ENCODE measurements at places on chromosomes 16 and 17.

GRCh38 chr16:87808108-87808507 is 42.3 kb upstream of the KLHDC4 start:
- no peak for DNase-seq

DNA sequence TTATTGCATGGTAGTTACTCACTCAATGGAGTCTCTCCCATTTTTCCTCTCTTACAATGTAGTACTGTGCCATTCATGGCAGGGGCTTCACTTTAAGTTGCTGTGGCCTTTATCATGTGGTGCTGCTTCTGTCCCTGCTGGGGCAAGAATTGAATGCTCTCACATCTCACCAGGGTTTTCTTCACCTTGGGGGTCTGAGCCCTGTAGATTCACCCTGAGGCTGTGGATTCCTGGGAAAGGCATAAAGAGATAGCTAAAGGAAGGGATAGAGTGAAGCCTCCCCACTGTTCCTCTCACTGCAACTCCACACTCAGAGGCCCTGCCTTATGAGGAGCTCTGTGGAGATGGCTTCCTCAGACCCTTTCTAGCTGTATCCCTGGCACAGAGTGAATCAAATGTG is 178.5 kb upstream of the GOT2 start:
- DNase-seq: no peak

DNA sequence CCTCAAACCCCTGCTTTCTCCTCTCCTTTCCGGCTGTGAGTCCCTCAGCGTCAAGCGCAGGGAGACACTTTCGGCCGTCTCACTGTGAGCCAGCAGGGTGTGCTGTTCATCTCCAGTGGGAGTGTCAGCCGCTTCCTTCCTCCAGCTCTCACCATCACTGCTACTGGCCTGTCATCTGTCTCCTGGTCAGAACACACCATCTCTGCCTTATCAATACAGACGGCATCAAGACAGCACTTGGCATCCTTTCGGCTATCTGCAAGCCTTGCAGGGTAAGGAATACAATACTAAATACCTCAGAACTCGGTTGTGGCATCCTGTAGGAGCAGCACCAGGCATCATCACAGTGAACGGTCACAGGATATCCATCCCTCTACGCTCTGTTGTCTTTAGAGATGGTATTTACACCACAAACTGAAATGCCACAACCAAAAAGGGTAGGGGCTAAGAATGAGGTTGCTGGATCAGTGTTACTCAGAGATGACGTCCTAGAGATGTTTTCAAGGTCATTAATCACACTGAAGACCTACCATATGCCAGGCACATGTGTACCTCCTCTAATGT is 20.7 kb upstream of the CMTM4 start:
- peak; percentile 3 for DNase-seq

- DNase-seq: no peak
Observed at GRCh38 chr16:89538286-89538685, 22.2 kb upstream of the RPL13 start.

DNA sequence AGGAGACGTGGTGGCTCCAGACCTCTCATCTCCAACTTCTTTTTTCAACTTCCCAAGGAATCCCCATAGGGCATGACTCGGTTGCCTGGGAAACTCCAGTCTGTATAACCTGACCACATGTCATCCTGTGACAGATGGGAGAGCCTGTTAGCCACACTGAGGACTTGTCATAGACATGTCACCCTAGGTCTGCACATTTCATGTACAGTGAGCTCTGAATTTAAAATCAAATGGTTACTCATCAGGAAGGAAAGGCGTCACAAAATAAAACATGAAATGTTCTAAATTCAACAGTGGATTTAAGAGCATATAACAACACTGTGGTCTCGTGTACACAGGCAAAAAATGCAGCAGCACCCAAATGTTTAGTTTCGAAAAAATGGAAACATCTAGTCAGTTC is 22.2 kb upstream of the ADAMTS18 start:
- DNase-seq: no peak

GRCh38 chr17:60415146-60415545 is 7.1 kb upstream of the CHCT1 start:
- no peak for DNase-seq

GRCh38 chr17:57210972-57211411 is 45.3 kb upstream of the MSI2 start:
- no peak for DNase-seq

GRCh38 chr17:57602896-57603295 is 142.2 kb downstream of the CCDC182 start:
- no peak for DNase-seq

GRCh38 chr16:75938818-75939217 is 212.5 kb upstream of the CPHXL start:
- DNase-seq: no peak

GRCh38 chr17:63832014-63832413 is 4.6 kb upstream of the FTSJ3 start:
- DNase-seq: no peak

GRCh38 chr17:43125967-43126910 is 1.1 kb upstream of the BRCA1 start:
- DNase-seq: no peak

GRCh38 chr17:30274887-30275286 is 16.9 kb downstream of the BLMH start:
- no peak for DNase-seq

- DNase-seq: no peak
Observed at GRCh38 chr17:77724876-77725615, 233.5 kb upstream of the TNRC6C start.

DNA sequence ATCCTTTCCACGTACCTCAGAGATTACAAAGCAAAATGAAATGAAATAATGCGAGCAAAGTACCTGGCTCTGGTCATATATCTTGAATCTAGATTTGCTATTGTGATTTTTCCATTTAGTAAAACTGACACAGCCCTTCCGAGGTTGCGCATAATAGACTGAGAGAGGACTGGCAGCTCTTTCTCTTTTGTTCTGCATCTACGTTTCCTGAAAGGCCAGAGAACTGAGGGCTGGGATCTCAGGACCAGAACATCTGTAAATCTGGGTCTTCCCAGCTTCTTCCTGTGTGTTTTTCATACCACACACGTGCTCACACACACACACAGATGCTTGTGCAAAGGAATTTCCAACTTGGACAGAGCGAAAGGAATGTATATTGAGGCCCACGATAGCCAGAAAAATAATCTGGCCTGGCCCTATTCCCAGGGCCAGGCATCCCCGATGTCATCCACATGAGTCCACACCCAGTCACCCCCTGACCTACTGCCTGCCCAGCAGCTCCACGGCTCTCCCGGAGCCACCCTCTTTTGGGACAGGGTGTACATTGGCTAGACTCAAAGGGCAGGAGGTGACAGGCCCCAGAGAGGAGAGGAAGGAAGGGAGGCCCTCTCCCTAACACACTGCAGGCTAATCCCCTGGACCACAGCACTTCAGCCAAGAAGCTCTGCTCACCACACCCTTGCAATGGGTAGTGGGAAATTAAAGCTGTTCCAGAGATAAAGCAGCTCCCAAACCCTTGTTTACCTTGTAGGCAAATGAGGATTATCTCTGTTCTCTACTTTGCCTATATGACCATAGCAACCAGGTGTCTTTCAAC is 41.8 kb downstream of the NOL11 start:
- no peak for DNase-seq

- no peak for DNase-seq
Observed at GRCh38 chr16:51937771-51938170, 609.2 kb downstream of the TOX3 start.

DNA sequence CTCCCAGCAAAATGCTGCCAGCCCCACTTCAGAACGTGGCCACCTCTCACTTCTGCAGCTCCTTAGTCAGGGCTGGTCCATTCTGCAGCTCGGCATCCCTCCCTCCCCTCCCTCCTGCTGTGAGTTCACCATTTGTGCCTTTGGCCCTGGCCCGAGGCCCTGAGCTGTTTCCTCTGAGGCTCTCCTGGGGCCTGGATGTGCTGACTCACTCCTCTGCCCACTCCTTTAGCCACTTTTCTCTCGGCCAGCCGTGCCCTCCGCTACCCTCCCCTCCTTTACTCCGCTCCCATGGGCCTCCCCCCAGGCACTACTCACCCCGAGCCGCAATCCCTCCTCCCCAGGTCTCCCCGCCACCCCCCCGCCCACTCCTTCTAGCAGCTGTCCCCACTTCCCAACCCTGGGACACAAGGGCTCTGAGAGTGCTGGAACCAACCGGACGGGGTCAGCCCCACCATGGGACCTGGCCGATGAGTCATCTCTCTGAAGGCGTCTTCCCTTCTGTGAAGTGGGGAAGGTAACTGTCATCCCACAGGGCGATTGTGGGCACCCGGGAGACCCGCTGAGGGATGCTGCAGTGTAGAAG is 11.5 kb downstream of the KCNG4 start:
- DNase-seq: peak; percentile 92

DNA sequence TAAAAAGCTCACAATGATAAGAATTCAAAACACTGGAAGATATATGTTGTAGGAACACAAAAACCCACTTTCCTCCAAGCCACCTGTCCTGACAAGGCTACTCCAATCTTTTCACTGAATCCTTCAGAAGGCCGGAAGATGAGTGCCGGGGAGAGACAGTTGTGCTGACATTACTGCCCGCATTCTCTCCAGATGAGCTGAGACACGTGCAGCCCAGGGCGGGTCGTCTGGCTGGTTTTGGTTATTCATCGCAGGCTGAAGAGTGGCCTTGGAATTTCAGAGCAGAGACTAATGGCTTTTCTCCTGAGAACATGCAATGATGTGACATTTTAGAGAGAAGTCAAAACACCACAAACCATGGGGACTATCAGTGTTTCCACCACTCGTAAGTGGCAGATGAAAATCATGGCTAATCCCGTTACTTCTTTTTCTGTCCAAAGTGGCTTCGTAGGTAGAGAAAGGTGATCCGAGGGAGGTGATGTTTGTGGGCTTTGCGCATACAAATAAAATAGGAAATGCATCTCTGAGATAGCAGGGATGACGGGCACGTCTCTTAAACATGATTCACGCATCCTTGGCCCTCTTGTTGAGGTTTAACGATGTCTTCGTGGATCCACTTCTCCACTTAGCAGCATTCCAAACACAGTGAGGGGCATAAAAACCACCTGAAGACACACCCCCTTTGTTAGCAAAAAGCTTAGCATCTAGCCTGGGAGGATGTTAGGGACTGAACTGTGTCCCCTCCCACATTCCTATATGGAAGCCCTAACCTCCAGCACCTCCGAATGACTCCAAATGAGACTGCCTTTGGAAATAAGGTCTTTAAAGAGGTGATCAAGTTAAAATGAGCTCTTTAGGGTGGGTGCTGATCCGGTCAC is 134.0 kb downstream of the IRX3 start:
- DNase-seq: no peak

DNA sequence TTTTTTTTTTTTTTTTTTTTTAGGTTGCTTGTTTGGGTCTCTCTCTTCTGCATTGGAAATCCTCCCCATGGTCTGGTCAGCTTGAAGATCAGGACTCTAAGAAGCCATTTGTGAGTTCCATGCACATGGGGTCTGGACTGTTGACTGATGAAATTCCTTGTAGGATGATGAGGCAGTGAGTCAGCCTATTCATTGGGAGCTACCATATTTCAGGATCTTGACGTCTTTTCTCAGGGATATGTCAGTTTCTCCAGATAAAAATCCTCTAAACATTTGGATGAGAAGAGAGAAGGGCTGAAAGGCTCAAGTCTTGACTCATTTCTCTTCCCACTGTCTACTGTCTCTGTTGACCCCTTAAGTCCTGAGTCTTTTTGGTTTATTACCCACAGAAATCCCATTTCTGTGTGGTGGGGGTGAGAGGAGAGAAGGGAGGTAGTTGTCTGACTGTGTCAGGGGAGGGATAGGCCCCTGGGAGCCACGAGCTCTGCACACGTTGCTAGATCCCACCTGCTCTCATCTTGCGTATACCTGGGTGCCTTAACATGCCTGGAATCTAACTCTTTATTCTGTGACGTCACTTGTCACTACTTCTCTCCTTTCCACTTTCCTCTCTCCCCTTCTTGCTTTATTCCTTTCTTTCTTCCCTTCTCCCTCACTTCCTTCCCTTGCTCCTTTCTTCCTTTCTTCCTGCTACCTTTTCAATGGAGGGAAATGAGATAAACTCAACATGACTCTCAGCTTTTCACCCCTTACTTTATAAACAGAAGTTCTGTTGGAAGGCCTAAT is 333.1 kb upstream of the XYLT1 start:
- DNase-seq: no peak

DNA sequence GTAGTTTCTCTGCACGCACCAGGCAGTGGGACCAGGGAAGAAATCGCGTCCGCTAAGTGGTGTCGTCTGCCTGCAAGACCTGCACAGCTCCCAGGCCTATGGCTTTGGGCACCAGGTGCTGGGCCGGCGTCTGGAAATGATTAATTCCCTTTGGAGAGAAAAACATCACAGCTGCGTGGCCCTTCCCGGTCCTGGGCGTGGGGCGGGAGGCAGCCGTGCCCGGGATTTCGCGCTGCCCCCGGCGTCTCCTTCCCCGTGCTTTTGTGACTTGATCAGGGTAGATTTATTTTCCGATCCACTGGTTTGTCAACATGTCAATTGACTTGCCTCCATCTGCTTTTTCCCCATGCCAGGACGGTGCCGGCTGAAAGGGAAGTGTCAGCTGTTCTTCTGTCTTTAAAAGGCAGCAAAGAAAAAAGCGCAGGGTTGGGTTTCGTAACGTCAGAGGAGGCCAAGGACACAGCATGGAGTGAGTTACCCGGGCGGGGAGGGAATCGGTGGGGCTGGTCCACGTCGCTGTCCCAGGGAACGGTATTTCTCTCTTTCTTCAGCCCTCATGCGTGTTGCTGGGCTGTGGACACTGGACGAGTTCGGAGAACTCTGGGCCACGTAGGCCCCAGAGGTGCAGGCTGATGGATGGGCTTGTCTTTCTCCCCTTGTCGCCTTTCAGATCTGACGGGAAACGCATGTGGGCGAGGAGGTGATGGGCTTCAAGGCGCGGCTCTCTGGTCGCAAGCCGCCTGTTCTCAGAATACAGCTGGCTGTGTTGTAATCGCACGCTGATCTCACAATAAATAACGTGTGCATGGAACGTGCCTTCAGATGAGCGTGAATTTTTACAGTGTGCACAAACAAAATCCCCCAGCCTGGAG is 188.1 kb upstream of the ZNF469 start:
- no peak for DNase-seq

- DNase-seq: no peak
Observed at GRCh38 chr17:66447159-66447558, 144.7 kb downstream of the PRKCA start.

DNA sequence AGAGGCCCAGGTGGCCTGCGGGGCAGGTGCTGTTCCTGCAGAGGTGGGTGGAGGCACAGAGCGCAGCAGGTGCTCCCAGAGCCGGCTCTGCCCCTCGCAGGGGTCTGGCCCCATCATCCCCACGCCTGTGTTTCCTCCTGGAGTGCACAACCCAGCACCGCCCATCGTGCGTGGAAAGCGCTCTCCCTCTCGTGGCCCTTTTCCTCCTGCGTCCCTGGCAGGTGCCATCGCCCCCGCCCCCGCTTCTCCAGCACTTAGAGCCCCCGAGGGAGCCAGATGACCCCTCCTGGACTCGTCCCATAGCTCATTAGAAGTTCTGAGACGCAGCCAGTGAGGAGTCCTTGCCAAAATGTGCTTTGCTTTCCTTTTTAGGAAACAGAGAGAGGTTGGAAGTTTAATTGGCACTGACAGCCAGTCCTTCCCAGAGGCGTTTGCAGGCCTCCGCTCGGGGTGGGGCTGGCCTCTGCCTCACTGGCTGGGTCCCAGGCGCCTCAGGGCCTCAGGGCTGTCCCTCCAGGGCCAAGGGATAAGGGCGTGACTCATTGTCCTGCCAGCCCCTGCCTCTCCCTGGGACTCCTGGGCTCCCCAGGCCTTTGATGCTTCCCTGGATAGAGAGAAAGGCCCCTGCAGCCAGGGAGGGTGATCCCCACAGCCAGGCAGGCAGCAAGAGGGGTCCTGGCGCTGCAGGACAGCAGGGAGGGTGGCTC is 32.2 kb upstream of the CHMP6 start:
- no peak for DNase-seq
